NCI-H2029 treated with DMSO at 0.1 percent for 48 hours (cell line): ENCODE measurements at places on chromosomes 2 and 18.
A peak's percentile ranks its signal among the peaks of the same experiment; 100 is the strongest.

GRCh38 chr2:1492711-1493430, 79.6 kb downstream of the TPO start:
- DNase-seq = no peak

DNA sequence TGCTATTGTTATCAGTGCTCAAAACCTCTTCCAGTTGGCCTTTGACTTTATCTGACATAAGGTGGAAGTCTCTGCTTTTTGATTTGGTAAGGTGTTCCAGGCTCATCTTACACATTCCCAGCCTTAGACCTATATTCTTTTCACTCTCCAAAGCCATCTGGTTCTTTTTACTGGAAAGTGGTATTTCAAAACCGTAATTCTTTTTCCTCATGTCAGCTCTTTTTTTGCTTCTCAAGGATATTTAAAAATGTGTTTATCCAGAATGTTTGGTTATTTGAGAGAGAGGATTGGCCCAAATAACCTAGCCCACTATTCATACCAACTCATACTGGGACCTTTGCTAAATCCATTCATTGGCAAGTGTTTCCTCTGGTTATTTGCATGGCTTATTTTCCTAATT, 411.2 kb upstream of the PIK3C3 start:
- DNase-seq = no peak

DNA sequence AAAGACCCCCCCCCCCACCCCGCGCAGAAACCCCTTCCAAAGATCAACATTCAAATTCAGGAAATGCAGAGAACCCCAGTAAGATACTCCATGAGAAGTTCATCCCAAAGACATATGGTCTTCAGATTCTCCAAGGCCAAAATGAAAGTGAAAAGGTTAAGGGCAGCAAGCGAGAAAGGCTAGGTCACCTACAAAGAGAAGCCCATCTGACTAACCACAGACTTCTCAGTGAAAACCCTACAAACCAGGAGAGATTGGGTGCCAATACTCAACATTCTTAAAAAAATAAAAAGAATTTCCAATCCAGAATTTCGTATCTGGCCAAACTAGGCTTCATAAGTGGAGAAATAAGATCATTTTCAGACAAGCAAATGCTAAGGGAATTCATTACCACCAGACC, 175.2 kb downstream of the RND3 start:
- DNase-seq = no peak

DNA sequence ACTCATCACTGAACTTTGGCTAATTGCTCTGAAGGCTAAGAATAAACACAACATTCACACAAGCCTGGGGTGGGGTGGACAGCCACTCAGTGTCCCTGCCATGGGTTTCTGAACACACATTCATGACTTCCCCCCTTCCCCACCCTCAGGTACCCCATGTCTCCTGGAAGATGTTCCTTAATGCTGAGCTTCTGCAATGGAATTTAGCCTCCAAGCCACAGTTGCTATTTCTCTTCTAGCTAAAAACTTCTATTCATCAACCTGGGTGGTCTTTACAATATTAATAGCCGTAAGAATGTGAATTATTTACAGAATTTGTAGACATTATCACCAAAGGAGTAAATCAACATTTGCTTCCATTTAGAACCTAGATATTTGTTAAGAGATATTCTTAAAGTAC, 175.1 kb downstream of the ACKR3 start:
- DNase-seq = no peak

DNA sequence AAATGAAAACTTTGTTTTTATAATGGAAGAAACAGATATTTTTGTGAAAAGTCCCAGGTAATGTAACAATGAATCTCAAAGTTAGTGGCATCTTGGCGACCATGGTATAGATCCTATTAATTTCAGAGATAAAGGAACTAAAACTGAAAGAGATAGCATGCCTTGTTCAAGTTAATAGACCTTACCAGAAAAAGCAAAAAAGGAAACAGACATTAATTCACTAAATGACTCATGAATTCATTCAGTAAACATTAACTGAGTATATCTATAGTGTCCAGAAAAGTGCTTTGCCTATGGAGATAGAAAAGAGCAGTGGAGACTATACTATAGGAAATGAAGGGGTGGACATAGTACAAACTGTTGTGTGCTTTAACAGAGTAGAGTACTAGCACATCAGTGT, 763.3 kb downstream of the TRIB2 start:
- DNase-seq = no peak

DNA sequence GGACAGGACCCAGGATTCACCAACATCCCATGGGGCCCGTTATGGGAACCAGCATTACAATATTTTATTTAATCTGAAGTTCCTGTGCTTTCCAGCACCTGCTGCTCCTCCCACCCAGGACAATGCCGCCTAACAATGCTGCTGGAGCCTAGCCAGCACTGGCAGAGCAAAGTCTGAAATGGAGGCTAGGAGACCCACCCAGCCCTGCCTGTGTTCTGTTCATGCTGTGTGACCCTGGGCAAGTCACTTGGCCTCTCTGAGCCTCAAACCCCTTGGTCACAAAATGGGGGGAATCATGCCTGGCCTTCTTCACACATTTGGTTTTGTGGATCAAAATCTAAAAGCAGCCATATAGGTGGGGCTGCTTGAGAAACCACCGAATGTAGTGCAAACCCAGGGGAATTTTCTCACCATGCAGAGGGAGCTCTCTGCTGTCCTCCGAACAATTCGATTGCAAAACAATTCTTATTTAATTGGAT, 38.5 kb upstream of the ODC1 start:
- no peak for DNase-seq

DNA sequence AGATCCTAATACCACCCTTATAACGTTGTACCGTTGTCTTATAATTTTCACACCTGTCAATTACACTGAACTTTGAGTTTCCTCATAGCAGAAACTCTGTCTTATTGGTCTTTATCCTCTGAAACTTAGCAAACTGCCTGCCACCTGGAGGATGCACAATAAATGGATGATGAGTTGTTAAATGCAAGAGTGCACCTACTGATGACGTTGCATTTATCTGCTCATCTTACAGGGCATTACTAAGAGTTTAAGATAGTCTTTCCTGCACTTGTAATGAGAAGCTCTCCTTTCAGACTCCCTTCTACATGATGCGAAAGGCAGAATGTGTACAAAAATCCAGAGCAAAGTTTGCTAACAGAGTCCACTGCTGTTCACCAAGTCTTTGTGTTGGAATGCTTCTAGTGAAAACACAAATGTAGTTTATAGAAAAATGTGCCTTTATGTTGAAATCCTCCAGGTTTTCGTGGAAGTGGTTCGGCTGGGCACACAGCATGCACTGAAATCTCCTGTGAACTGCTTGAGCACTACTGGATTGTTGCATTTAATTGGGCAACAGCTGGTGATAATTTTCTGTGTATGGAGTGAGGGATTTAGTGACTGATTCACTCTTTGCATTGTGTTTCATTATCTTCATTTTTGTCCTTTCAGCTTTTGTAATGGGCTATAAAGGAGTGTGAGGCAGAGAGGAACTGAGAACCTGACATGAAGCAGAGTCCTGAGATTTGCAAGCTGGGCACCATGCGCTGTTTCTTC, 665.8 kb upstream of the ID2 start:
- no peak for DNase-seq

- no peak for DNase-seq
Observed at GRCh38 chr2:187478719-187479118, 30.7 kb upstream of the CALCRL start.

- DNase-seq = no peak
Observed at GRCh38 chr2:66426244-66427111, 8.4 kb upstream of the MEIS1 start.

DNA sequence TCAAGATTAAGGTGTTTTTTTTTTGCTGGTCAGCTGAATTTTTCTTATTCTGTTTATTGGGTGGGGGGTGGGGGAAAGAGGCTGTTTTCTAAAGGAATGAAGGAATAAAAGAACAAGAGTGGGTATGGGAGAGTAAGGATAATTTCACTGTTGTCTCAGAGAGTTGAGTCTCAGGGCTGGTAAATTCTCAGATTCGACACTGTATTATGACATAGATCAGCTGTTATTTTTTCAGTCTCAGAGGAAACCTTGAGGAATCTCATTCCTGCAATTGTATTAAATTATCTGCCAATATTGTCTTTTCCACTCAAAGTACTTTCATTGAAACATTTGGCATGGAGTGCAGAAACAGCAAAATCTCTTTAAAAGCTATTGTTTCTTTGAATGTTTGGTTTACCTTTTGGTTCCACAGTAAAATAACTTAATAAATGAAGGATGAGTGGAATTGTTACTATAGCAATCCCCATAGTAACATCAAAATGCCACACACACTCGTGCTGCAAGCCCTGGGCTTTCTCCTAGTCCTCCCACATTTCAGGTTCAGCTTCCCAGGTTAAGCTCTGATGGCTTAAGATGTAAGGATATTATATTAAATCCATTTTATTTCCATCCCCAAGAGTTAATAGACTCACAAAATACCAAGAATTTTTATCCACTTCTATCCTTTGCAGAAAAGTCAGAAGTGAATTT, 478.7 kb upstream of the TCF4 start:
- no peak for DNase-seq

DNA sequence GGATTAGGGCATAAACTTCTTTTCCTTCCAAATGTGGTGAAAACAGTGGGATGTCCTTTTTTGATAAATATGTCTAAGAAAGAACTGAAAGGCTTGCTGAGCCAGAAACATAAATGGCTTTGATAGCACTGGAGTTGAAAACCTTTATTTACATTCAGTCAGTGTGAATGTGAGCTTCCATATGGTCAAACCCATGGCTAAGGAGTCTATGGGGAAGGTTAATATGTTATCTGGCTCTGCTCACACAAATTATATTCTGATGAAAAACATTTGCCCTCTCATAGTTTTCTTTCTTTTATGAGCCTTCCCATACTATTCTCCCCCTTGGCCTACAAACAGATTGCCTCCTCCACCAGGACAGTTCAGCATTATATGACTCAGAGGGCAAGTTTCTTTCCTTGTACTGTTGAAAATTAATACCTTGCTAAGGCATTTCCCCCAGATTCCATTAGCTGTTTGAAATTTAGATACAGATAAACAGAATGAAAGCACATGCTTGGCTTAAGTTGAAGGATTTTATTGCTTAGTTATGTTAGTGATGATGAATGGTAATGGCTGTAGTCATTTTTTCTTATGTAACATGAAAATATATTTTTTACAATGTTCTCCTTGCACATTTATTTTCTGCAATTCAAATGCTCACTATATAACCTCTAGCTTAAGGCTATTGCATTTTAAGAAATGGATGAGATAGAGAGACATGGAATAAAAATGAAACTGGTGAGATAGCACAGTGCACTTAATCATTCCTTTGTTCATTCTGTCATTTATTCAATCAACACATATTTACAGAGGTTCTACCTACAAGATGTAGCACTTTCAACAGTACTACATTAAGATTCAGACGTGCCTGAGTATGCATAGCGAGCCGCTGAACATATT, 544.1 kb downstream of the LRRTM4 start:
- DNase-seq = no peak

GRCh38 chr2:32788114-32788513, 158.6 kb upstream of the LTBP1 start:
- no peak for DNase-seq

- DNase-seq = peak; percentile 72
Observed at GRCh38 chr2:123732563-123732962, 292.5 kb upstream of the CNTNAP5 start.

GRCh38 chr2:187349326-187349944, 98.6 kb downstream of the CALCRL start:
- no peak for DNase-seq
